ENCODE measurements at places on chromosomes 3 and 15.

GRCh38 chr3:76570436-76571057 is 469.4 kb upstream of the ROBO2 start:
- no peak for DNase-seq

- no peak for DNase-seq
Measured at GRCh38 chr3:147372525-147373027, 33.8 kb downstream of the ZIC4 start.

GRCh38 chr3:176974279-176974678 is 223.0 kb downstream of the TBL1XR1 start:
- DNase-seq = no peak

DNA sequence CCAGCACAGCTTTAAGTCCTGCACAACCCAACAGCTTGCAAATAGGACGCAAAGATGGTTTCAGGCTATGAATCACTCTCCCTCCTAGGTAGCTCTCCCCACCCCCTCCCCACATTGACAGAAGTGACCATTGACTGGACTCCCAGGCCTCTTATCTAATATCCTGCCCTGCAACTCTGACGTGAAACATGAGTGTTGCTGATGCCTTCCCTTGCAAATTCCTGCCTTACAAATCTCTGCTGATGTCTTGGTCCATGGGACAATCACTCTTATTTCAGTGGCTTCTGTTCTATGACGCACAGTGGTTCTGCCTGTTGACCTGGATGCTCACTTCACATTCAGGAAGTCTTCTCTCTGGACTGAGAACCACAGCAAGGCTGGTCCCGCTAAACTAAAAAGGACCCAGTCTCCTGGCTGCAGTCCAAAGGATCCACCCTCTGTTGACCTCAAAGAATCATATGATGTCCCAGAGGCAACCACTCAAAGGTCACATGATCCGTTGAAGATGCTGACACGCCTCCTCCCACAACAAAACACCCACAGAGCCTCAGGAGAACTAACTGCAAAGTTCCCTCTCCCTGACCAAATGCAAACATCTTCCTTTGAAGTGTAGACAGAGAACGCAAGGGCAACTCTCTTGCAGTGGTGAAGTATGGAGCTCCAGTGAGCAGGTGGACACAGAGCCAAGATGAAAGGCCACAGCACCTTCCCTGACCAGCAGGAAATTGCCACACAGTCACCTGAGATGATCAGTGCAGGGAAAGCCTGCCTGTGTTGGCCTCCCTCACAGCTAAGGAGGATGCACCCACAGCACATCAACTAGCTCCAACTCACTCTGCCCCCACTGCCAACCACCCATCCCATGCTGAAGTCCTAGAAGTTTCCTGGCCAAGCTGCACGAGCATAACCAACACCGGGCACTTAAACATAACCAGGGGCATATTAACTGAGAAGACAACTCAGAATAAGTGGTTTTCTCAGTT is 112.3 kb downstream of the ADAMTS17 start:
- DNase-seq = no peak

DNA sequence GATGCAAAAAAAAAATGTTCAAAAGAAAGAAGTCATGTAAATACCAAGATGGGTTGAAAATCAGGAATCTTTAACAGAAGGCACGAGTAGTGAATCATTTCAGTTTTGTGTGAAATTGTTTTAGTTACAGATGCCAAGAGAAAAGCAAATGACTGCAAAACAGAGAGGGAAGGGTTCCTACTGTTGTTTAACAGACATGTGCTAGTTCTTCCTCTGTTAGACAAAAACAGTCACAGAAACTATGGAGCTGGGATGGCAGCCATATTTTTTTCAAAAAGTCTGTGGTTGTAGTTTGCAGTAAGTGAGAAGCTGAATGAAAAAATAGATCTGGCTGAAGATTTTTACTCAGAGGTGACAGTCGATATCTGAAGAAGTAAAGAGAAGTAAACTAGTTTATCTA is 511.9 kb downstream of the ZIC1 start:
- DNase-seq = no peak

DNA sequence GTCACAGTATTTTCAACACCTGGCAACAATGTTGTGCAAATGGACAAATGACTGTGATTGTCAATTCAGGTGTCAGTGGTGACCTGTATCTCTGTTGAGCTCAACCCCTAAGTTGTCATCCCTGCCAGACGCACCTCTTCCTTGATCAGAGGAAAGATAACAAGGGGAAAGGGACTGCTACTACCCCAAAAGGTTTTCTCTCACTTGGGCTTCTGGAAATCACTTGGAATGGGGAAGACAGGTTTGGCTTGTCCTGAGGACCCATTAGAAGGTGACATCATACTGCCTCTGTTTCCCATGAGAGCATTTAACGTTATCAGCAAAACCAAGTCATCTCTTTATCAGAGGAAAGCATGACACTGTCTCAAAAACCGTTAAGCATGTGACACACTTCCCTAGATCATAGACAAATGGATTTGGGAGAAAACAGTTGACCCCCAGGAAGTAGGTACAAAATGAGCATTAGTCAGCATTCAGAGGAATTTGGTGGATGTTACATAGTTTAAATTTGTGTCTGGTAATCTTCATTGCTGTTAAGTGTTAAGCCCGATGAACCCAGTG is 769.5 kb downstream of the GRM7 start:
- peak; percentile 81 for DNase-seq

GRCh38 chr15:76979996-76980520 is 14.9 kb upstream of the PSTPIP1 start:
- no peak for DNase-seq

- DNase-seq = no peak
Measured at GRCh38 chr15:35477312-35478262, 68.4 kb downstream of the DPH6 start.

GRCh38 chr3:3165241-3165640 is 14.2 kb downstream of the CRBN start:
- no peak for DNase-seq

- DNase-seq = no peak
Measured at GRCh38 chr3:73866846-73867245, 242.1 kb upstream of the PDZRN3 start.

GRCh38 chr15:34266751-34267150 is 41.9 kb downstream of the EMC4 start:
- no peak for DNase-seq

- DNase-seq = no peak
Measured at GRCh38 chr15:64009241-64009640, 37.0 kb downstream of the DAPK2 start.

- DNase-seq = no peak
Measured at GRCh38 chr3:65376426-65376825, 662.3 kb downstream of the MAGI1 start.

DNA sequence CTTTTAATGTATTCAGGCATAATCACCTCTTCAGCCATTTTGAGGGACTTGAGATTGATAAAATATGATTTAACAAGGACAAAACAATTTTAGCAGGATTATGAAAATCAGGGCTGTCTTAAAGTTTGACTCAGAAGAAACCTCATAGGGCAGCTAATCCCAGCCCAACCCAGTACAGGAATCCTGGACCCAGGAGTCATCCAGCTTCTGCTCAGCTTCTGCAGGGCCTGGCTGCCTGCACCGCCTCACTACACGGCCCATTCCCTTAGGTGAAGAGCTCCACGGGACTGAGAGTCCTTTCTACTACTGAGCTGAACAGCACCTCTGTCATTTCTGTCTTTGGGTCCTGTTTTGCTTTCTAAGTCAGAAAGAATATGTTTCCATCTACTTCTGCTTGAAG is 37.5 kb downstream of the ARHGAP31 start:
- DNase-seq = no peak

GRCh38 chr3:155382396-155383042 is 89.0 kb upstream of the STRIT1 start:
- peak; percentile 88 for DNase-seq

DNA sequence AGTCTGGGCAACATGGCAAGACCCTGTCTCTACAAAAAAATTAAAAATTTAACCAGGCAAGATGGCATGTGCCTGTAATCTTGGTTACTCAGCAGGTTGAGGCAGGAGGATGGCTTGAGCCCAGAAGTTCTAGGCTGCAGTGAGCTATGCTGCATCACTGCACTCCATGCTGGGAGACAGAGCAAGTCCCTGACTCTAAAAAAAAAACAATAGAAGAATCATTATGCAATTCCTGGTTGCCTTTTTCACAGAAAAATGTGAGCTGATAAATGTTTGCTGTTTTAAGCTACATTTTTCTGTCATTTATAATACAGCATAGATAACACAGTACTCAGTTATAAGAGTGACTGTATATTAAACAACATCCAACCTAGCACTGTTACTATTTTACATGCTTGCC is 148.8 kb downstream of the SCAPER start:
- DNase-seq = no peak

DNA sequence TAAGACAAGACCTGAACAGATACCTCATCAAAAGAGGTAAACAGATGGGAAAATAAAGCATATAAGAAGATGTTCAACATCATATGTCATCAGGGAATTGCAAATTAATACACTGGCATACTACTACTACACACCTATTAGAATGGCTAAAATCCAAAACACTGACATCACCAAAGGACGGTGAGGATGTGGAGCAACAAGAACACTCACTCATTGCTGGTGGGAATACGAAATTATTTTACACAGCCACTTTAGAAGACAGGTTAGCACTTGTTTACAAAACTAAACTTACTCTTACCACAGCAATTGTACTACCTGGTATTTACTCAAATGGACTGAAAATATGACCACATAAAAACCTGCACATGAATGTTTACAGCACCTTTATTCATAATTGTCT is 119.6 kb downstream of the GSK3B start:
- DNase-seq = no peak

- DNase-seq = no peak
Measured at GRCh38 chr3:182606905-182607504, 186.3 kb upstream of the ATP11B start.
